ENCODE measurements at places on chromosomes 13 and 19. TPM values are rescaled to one million over a fixed set of nuclear protein-coding genes. Genes with fewer than 3 reads are reported as not detected.

Gene SOX1
- 4.1 TPM for total RNA-seq

- DNase-seq, result no peak
Observed at GRCh38 chr13:113836768-113837559, 26.9 kb downstream of the GAS6 start.

GRCh38 chr13:113164492-113164891 is 6.0 kb downstream of the PROZ start:
- no peak for DNase-seq

GRCh38 chr13:53007872-53008271 is 20.7 kb upstream of the OLFM4 start:
- DNase-seq, result no peak

Gene ZNF274
- total RNA-seq, result 13.7 TPM

Gene ATP7B
- 9.0 TPM for total RNA-seq

DNA sequence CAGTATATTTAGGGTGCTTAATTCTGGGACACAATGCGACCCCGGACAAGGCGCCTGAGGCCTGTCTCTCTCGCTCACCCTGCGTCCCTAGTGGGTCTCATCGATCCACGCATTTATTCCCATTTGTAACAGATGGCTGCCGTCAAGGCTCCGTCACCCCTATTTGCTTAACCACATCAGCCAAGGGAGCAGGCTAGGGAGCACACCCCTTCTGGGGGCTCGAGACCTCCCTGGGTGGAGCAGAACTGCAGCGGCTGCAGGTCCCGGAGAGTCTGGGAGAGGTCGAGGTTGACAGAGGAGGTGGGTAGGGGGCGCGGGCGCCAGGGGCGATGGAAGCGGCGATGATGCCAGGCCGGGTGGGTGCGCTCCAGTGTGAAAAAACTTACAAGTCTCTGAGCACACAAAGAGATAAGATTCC is 507 bp downstream of the ALG5 start:
- DNase-seq, result no peak

DNA sequence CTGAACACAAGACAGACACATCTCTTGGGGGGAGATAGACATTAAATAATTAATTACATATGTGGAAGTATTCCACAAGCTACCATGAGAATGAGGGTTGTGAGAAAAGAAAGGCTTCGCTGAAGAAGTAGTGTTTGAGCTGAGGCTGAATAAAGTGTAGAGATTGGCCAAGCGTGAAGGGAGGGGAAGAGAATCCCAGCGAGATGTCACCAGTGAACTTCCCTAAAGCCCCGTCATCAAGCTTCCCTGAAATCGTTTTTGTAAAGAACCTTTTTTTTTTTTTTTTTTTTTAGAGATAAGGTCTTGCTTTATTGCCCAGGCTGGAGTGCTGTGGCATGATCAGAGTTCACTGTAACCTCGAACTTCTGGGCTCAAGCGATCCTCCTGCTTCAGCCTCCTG is 235.2 kb downstream of the KCNRG start:
- DNase-seq, result no peak

DNA sequence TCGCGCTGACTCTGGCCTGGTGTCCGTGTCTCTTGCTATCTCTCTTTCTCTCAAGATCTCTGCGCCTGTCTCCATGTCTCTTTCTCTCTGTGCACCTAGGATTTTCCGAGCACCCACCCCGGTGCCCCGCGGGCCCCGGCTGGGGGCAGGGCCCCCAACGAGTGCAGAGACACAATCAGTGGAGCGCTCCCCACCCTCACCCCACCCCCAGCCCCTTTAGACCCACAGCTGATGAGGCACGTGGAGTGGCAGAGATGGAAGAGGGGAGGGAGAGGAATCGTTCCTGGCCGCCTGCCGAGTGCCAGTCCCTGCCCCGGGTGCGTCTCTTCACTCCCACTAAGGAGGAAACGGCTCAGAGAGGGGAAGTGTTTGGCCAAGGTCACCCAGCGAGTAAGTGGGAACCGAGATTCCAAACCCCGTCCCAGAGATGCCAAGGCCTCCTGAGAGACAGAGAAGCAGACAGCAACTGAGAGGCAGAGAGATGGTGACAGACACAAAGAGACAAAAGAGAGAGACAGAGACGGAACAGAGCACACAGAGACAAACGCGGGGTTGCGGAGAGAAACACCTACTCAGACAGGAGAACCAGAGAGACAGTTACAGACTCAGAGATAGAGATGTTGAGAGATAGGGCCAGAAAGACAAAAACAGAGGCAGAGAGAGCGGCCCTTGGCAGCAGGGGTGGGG is 626 bp upstream of the BCL3 start:
- no peak for DNase-seq

DNA sequence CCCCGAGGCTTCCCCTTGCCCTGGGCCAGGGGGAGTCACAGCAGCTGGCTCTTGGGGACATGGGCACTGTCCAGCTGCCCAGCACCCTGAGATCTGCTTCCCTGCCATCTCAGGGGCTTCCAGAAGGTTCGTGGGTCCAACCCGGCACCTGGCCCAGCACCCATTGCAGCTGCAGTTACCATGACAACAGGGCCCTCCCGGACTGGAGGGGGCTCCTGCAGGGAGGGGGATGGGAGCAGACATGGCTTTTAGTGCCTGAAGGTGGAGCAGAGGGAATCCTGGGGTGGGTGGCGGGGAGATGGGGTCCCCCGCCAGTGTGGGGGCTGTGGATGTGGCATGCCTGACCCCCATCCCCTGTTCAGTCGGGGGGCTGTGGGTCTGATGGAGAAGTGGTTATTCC is 14.7 kb downstream of the PIN1 start:
- no peak for DNase-seq

DNA sequence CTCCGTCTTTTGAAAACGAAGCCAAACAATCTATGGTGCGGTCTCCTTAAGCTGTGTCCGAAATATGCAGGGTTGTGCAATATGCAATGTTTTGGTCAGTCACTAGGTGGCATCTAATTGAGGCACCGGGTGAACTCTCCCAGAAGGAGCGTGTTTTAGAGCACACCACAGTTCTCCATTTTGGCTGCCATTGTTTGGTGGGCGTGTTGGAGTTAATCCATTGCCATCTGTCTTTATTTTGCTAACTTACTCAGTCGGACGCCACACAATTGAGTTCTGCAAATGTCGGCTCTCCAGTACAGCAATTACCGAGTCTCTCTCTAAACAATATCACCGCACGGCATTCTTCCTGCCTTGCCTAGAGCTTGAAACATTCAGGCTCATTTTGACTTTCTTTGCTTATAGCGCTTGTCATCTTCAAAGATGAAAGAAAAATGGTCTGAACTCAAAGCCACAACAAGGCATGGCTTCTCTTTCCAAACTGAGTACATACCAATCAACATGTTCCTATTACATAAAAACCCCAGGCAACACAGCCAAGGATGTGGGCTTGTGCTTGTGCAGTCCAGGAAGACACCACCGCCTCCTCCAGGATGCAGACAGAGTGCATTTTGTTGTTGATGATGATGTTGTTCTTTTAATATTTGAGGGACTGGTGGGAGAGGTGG is 182.0 kb upstream of the SERP2 start:
- DNase-seq, result no peak

DNA sequence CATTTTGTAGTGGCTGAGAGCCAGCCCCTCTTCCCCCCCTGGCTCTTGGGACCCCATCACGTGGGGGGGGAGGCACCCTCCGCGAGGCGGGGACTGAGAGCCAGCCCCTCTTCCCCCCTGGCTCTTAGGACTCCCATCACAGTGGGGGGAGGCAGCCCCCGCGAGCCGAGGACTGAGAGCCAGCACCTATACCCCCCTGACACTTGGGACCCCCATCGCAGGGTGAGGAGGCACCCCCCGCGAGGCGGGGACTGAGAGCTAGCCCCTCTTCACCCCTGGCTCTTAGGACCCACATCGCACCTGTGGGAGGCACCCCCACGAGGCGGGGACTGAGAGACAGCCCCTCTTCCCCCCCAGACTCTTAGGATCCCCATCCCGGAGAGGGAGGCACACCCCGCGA is 2426.5 kb upstream of the PCDH20 start:
- DNase-seq, result no peak

DNA sequence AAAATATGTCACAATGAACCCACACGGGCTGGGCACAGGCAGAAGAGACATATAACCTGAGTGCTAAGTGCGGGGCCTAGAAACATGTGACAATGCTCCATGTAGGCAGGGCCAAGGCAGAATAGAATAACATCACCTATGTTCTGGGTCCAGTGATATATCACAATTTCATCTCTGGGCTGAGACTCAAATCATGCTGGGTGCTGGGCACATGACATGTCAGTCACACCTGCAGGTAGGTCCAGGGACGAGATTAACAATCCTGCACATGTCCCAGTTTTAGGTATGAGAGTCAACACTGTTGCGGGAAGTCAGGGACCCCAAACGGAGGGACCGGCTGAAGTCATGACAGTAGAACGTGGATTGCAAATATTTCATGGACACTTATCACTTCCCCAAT is 50.3 kb downstream of the ZNF99 start:
- no peak for DNase-seq

DNA sequence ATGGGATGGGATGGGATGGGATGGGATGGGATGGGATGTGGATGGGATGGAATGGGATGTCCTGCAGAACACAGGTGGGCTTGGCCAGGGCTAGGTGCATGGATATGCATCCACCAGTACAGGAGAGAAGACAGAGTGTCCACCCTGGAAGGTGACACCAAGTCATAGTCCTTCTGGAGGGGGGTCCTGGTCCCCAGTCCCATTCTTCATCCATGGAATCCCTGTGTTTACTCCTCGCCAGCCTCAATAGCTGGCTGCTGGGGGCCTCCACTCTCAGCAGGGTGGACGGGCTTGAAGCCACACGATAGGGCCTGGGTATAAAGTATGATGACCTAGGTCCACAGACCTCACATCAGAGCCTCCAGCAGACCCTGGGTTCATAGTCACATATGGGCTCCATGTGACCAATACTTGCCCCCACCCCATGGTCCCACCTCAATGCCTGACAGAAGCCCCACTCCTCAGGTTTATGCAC is 40.1 kb downstream of the RFX2 start:
- no peak for DNase-seq

DNA sequence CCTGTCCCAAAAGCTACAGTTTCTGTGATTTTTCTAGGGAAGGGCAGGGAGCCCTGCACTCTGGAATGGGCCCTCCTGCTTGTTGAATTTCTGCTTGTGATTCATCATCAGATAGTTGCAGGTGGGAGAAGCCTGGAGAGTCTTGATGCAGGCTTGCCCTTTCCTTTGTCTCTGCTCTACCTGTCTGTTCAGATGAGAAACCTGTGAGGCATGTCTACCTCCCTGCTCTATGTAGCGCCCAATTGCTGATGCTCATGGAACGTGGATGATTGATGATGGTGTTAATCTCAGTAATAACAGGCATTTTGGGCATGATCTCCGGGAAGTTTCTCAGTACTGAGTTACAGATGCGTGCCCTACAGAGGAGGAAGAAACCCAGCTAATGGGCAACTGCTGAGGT is 10.9 kb upstream of the CBY2 start:
- DNase-seq, result no peak

- no peak for DNase-seq
Observed at GRCh38 chr19:48578891-48579290, 26.9 kb downstream of the SULT2B1 start.

Gene STX10
- 44.3 TPM for total RNA-seq

GRCh38 chr19:31943778-31944177 is 401.6 kb upstream of the ZNF507 start:
- no peak for DNase-seq

DNA sequence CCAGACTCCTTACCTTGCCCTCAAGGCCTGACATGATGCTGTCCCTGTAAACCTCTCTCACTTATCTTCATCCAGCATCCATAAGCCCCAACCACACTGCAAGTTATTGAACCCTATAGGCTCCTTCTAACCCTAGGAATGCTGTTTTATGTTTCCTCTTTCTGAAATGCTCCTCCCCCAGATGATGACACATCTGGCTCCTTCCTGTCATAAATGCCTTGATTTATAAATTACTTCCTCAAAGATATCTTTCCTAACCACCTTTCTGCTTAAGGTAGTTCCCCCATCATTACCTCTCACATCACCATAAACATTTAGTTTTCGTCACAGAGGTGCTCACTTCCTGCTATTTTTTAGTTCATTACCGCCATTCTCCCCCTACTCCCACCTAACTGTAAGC is 12.3 kb downstream of the RUBCNL start:
- no peak for DNase-seq

GRCh38 chr13:21606796-21607195 is 2.8 kb upstream of the MICU2 start:
- DNase-seq, result no peak
